Cerebellar cortex (tissue), 1 donor: ENCODE measurements at places on chromosomes 13 and 19.

DNA sequence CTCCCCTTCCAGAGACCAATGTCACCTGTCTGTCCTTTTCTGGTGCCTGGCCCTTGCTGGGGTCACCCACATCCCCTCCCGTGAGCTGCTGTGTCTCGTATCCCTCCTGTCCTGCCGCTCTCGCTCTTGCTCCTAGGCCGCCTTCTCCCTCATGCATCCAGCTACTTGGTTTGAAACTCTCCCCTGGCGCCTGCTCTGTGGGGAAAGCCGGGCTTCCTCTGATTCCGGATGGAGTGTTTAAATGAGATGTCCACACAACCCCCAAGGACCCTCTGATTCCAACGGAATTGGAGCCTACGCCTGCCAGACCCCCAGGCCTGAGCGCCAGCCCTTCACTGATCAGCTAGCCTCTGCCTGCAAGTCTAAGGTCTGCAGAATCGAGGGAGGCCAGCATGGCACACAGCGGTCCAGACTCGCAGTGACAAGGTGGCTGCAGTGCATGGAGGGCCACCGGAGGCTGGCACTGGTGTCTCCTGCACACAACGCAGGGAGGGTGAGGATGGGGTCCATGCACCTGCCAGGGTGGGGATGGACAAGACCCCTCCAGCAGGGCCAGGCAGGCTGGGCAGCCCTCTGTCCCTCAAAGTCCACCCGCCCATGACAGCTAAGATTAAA is 47.2 kb downstream of the RFX2 start:
- no peak for DNase-seq

DNA sequence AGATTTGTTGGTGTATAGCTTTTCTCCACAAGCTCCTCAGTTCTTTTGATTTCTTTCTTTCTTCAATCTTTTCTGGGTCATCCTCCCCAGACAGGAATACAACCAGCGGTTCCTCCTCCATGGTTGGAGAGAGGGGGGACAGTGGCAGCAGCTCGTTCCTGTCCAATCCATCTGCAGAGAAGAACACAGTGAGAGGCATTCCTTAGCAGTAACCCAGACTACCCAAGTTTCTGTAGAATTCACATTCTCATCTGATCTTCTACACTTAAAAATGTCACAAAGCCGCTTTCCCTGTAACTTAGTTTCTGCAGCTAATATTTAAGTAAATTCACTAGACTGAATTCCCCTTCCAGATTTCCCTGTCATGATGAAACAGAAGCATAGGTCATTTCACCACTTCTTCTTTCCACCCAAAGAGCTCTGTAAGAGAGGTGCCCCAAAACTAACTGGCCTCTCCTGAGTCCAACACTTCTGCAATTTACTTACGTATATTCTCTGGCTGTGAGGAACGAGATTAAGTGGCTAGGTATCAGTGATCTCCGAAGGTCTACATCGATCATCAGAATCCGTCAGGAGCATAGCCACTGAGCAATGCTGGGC is 171.9 kb downstream of the TBC1D4 start:
- no peak for DNase-seq

DNA sequence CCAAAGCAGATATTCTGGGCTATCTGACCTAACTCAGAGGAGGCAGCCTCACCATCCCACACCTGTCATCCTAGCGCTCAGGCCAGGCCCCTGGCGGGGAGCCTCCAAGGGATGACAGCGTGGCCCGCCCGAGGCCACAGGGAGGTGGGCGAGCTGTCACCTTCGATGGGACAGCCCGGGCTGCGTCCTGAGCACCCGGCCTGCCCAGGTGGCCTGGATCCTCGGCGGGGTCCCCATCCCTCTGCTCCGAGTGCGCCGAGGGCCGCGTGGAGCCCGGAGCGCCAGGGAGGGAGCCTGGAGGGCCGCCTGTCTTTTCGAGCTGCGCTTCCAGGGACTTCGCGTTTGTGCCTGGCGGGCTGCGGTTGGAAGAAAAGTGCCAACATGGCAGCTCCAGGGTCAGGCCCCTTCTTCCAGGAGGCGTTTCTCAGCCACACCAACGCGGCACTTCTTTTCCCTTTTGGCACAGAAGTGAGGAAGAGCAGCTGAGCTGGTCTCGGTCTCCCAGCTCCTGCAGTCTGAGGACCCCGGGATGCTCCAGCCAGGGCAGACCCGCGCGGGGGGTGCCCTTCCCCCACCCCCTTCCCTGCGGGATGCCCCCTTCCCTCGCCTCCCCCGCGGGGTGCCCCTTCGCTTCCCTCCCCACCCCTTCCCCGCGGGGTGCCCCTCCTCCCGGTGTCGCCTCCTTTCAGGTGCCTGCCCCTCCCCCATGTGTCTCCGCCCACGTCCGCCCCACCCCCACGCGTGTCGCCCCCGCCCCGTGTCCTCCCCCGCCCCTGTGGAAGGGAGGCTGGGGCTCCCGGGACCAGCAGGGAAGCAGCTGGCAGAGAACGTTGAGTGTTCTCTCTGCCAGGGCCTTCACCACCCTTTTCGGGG is 42.3 kb downstream of the GJA3 start:
- peak; percentile 40 for DNase-seq

- no peak for DNase-seq
These were observed 17.9 kb downstream of the SLC25A42 start for GRCh38 chr19:19081642-19082151.

DNA sequence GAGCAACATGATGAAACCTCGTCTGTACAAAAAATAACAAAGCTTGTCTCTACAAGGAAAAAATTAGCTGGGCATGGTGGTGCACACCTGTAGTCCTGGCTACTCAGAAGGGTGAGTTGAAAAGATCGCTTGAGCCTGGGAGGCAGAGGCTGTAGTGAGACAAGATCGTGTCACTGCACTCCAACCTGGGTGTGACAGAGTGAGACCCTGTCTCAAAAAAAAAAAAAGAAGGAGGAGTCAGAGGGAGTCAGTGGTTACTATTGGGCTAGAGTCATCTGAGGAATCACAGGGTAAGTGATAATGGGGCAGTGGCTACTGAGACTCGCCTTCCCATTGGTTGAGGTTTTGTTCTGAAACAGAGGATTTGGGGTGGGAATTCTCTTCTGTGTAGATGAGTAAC is 1.9 kb upstream of the GPI start:
- DNase-seq = no peak

- no peak for DNase-seq
These were observed 112.3 kb downstream of the GADD45B start for GRCh38 chr19:2588081-2588777.

DNA sequence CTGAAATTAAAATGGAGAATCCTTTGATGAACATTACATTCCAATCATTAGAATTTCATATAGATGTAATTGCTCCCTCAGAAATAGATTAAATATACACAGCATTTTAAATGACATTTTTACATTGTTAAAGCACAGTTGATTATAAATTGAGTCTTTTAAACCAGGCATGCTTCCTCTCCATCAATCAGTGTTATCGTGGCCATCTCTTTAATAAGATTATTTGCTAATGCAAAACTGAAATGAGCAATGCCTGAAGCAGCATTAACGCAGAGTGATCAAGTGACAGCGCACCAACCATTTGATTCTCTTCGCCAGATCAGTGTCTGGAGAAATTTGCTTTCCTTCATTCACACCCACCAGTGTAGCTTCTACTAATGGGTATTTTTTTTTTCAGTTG is 259.8 kb downstream of the OXGR1 start:
- DNase-seq = no peak

GRCh38 chr19:55172741-55173140 is 6.3 kb upstream of the DNAAF3 start:
- DNase-seq = no peak

DNA sequence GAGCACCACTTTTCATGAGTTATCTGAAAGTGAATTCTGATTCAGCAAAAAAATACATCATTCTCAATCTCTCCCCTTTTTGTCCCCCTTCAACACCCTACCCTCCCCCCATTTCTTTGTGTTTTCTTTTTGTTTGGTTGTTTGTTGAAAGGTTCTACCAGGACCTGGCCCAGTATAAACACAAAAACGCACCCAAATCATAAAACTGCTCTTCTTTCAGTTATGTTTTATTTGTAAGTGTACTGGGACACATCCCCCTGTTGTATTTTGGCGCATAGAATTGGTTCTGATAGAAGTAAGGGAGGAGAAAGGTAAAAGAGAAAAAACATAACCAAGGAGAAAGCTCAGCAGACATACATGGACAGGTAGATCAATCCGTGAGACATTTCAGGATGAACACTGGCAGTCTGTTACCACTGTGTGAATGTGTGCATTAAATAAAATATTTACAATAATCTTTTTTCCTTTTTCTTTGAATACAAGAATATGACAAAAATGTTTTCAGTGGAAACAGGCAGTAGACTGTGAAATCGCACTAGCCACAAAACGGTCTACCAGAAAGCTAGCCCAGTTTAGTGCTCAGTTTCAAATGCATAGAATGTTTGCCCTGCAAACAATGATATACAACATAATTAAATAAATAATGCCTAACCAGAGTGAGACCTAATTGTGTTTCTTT is 4.2 kb downstream of the POU4F1 start:
- no peak for DNase-seq

- DNase-seq = no peak
These were observed 228.4 kb downstream of the ENOX1 start for GRCh38 chr13:43558326-43558725.

DNA sequence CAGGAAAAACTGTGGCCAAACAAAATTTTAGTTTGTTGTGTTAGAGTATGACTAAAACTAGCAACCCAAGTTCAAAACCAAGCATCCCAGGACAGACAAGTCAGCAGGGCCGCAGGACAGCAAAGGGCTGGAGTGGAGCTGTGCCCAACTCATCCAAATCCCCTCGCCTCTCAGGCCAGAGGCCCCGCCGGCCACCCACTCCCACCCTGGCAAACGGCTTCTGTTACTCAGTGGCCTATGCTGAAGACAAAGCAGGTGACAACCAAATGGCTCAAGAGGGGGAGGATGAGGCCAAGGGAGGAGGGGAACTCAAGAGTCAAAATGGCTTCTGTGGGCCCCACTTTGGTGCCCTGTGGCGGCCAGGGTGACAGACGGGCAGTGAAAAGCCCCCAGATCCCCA is 69.7 kb downstream of the SLC7A1 start:
- no peak for DNase-seq

- DNase-seq = no peak
These were observed 27.6 kb upstream of the GTF2F2 start for GRCh38 chr13:45092663-45093062.

GRCh38 chr19:6357174-6357573 is 4.2 kb upstream of the CLPP start:
- DNase-seq = no peak

- no peak for DNase-seq
These were observed 10.1 kb upstream of the ZNF85 start for GRCh38 chr19:20912973-20913372.

DNA sequence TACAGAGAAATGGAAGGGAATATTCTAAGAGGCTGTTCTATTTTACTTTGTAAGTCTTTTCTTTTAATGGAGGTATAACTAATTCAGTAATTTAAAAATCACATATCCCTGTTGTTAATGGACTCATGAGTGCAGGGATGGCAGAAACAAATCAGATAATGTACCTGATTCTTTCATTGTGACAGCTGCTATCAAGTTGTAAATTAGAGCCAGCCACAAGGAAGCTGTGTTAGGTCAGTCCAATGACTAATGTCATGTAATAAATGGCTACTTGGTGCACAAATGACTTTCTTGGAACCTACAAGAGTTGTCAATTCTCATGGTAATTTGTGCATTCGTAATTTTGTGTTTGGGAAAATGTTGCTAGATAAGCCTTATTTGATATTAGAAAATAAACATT is 446.4 kb downstream of the DCT start:
- DNase-seq = no peak

GRCh38 chr13:34257966-34258365 is 440.0 kb downstream of the RFC3 start:
- DNase-seq = no peak

- DNase-seq = no peak
These were observed 11.0 kb downstream of the PLEKHG2 start for GRCh38 chr19:39423258-39424086.

- peak; percentile 73 for DNase-seq
These were observed 20.8 kb downstream of the NOVA2 start for GRCh38 chr19:45952686-45953505.

- peak; percentile 29 for DNase-seq
These were observed 8.6 kb downstream of the LTBP4 start for GRCh38 chr19:40609561-40610395.

- peak; percentile 43 for DNase-seq
These were observed 16.5 kb downstream of the SIGLEC7 start for GRCh38 chr19:51158474-51159129.

- DNase-seq = no peak
These were observed 14.5 kb downstream of the ARHGEF18 start for GRCh38 chr19:7363225-7363624.

DNA sequence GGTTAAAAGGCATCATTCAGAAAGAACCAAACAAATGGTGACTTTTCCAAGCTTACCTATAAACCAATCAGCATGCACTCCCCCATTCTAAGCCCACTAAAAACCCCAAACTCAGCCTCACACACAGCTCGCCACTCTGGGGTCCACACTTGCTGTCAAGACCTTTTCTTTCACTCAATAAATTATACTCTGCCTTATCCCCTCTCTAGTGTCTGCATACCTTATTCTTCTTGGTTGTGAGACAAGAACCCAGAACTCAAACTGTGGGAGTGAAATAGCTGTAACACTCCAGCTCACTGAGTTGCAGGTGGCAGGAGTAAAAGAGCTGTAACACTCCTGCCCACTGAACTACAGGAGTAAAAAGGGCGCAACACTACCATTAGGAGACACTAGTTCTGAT is 559.0 kb downstream of the TBC1D4 start:
- no peak for DNase-seq

DNA sequence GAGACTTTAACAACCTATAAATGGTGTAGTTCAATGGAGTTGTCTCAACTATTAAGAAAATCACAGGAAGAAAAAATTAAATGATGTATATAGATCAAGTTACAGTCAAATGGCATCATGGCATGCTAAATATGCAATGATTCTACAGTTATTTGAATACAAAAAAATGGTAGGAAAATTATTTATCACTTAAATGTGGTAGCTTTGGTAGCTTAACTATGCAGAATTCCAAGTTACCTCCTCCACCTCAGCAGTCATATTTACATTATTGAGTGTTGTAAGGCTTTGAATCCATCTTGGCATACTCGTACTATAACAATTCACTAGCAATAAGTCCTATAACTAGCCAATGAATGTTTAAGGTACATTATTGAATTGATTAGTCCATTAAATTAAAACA is 36.8 kb downstream of the CAB39L start:
- no peak for DNase-seq

GRCh38 chr13:73465617-73465971 is 406.8 kb downstream of the KLF5 start:
- DNase-seq = no peak

DNA sequence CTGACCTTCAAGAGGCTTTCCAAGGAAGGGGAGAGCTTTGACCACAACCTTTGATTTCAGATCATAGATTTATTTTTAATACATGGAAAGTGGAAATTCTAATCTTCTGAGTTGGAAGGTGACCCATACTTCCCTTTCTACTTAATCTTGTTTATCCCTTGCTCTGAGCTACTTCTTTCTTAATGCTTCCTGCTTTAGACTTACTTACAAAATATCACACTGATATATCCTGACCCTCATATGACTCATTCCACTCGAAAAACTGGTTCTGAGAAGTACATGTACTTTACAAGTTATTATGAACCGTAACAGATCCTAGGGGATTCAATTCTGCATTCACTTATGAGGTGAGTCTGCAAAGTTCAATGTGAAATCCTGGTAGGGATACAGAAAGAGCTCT is 76.2 kb upstream of the IRS2 start:
- no peak for DNase-seq

- DNase-seq = no peak
These were observed 95.1 kb downstream of the NUFIP1 start for GRCh38 chr13:44894001-44894770.
